T-cell (primary cell): ENCODE measurements at places on chromosomes 3 and 15.

DNA sequence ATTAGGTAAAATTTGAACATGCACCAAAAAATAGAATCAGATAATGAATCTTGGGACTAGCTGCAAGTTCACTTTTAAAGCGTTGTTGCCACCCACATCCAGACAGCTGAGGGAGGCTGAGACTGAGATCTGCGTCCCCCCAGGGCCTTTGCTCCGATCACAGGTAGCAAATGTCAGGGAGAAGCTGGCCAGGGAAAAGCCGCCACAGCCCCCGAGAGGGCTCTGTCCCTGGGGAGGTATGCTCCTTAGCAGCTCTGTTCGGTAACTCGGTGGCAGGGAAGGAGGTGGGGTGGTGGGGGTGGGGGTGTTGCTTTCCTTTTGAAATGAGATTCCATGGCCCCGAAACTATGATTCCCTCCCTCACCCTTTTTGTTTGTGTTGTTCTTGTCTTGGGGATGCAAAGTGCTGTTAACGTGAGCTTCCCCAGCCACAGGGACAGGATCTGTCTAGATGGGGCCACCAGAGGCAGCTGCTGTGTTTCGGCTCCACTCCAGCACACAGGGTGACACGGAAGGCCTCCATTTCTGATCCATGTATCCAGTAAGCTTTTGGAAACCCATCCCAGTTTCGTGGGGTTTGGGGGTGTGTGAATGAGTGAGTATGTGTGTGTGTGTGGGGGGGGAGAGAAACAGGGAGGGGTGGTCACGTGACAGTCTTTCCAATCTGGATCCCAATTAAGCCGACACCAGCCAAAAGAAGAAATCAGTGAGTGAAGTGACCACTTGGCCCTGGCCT, 1.1 kb upstream of the MINAR1 start:
- H3K27ac ChIP-seq: no peak overlapping the region
- H3K4me1 ChIP-seq: no peaks in the 10 kb centered on the region
- H3K27me3 ChIP-seq: peaks cover 27% of the 10 kb centered on the region
- H3K36me3 ChIP-seq: no peaks in the 10 kb centered on the region

DNA sequence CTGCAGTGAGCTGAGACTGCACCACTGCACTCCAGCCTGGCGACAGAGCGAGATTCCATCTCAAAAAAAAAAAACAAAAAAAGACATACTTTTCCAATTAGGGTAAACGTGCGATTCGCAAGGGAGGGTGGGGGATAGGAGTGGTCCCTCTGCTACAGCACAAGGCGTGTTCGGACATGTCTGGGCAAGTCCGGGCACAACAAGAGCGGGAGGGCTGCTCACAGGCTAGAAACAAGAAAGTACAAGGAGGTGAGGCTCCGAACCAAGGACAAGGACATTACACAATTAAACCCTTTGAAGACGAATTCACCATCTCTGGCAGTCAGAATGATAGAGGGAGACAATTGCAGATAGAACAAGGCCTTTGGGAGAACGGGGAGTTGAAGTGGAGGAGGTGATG, 32.2 kb upstream of the BCL2A1 start:
- DNase-seq: no peak
- H3K4me3 ChIP-seq: no peak overlapping the region
- no peaks in the 10 kb centered on the region for H3K27me3 ChIP-seq

DNA sequence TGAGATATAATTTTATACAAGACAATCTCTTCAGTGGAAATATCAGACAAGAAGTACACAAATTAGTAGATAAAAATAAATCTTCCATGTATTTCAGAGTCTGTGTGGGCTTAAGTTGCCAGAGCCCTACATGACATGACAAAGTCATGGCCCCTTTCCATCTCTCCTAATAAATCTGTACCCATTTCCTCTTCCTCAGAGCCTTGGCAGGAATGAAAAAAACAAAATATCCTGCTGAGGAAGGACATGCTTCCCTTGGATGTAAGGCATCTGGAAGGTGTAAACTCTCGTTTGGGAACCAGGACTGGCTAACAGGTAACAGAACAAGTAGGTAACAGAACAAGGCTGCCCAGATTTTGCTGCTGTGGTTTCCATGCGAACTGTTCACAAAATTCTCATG, 148.1 kb downstream of the SNRK start:
- H3K4me3 ChIP-seq: no peak overlapping the region
- H3K27me3 ChIP-seq: no peaks in the 10 kb centered on the region
- no peaks in the 10 kb centered on the region for H3K4me1 ChIP-seq
- no peak for DNase-seq
- H3K27ac ChIP-seq: no peak overlapping the region
- H3K36me3 ChIP-seq: no peaks in the 10 kb centered on the region

DNA sequence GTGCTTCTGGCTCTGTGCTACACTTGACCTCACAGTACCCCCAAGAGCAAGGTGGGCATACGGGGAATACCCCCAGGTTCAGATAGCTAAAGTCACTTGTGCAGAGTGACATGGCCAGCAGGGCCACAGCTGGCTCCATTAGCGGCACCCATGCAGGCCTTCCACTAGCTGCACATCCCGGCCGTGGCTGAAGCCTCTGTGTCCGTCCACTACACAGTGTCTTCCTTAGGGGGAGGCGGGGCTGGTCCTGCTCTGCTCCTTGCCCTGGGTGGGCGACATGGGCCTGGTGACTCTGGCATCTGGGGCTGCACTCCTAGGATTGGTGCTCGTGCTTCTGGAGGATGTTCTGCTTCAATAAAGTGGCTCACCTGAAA, 169.1 kb upstream of the IQSEC1 start:
- no peaks in the 10 kb centered on the region for H3K36me3 ChIP-seq
- H3K4me3 ChIP-seq: no peak overlapping the region

DNA sequence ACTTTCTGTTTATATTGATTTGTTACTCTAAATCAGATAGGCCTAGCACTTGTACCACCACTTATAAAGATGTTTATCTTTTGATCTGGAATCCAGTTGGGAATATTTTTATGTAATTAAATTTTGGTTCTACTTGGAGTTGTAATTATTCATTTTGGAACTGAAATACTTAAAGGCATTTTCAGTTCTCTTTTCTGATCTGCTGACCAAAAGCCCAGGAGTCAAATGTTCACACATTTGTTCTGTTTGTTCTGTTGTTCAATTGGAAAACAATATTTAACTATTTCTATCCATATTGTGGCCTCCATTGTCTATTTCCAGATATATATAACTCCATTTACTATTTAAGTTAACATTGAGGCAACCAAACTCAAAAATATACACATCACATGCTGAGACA, 912.4 kb upstream of the EPHA6 start:
- no peak for DNase-seq
- H3K27ac ChIP-seq: no peak overlapping the region
- H3K36me3 ChIP-seq: no peaks in the 10 kb centered on the region
- H3K4me1 ChIP-seq: no peaks in the 10 kb centered on the region
- no peak overlapping the region for H3K4me3 ChIP-seq

DNA sequence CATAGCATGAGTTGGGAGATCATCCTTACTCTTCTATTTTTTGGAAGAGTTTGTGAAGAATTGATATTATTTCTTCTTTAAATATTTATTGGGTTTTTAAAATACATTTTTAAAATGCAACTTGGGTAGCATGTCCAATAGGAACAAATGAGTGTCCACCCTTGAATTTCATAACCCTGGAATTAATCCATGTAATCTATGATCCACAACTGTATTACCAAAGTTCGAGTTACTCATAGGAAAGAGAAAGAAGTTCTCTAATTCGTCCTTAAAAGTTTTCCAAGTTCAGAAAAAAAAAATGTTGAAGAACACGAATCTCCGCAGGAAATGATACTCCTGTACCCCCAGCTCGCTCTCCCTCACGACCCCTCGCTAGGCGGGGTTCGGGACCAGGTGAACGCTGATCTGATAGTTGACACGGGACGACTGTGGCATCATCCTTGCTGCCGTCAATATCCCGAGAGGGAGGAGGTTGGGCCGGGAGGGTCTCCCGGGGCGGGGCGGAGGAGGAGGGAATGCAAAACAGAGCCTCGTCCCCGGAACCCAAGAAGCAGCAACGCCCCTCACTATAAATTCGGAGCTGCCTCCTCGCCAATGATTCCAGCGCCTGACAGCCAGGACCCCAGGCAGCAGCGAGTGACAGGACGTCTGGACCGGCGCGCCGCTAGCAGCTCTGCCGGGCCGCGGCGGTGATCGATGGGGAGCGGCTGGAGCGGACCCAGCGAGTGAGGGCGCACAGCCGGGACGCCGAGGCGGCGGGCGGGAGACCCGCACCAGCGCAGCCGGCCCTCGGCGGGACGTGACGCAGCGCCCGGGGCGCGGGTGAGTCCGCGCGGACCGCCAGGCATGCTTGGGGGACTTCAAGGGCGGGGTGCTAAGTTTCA, at the start of gene AGTR1:
Gene AGTR1 (plus strand): TSS at position 598 of the 884 bp plus-strand sequence. CDS start 43,133 bp downstream, outside the sequence.
- H3K4me1 ChIP-seq: no peaks in the 10 kb centered on the region
- DNase-seq: no peak
- H3K36me3 ChIP-seq: no peaks in the 10 kb centered on the region
- no peak within 1 kb of the TSS for H3K27ac ChIP-seq

- H3K4me3 ChIP-seq: no peak overlapping the region
- H3K27ac ChIP-seq: no peak overlapping the region
- H3K4me1 ChIP-seq: no peaks in the 10 kb centered on the region
- H3K27me3 ChIP-seq: no peaks in the 10 kb centered on the region
Measured at GRCh38 chr3:104696470-104696869, 670.2 kb upstream of the ALCAM start.

- DNase-seq: no peak
- no peak overlapping the region for H3K27ac ChIP-seq
- H3K4me1 ChIP-seq: peaks cover 18% of the 10 kb centered on the region
- H3K4me3 ChIP-seq: no peak overlapping the region
- H3K36me3 ChIP-seq: no peaks in the 10 kb centered on the region
Measured at GRCh38 chr3:42658091-42658770, 4.7 kb downstream of the ZBTB47 start.

DNA sequence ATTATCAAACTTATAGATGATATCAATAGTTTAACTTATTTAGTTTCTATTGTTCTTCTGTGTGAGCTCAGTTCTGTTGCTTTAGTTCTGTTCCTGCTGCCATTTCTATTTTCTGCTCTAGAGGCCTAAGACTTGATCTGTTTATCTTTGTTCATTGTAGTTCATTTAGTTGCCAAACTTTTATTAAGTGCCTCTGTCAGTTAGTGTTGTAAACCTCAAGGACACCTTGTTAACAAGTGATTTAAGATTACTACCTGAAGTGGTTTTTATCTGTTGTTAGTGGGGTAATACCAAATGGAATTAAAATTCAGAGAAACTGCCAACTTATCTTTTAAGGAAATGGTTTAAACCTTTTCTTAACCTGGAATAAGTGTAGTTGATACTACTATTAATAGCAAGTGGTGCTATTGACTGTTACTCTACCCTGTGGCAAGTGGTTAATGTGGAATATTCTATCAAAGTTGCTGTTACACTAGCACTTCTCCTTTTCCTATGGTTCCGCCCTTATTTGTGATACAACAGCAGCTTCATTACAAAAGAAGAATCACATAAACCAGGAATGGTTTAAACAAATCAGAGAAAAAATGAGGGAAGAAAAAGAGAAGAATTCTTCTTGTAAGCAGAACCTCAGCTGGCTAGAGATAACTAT, 500.6 kb upstream of the GOLIM4 start:
- no peak overlapping the region for H3K4me3 ChIP-seq
- no peaks in the 10 kb centered on the region for H3K36me3 ChIP-seq
- H3K27ac ChIP-seq: no peak overlapping the region
- no peaks in the 10 kb centered on the region for H3K4me1 ChIP-seq

DNA sequence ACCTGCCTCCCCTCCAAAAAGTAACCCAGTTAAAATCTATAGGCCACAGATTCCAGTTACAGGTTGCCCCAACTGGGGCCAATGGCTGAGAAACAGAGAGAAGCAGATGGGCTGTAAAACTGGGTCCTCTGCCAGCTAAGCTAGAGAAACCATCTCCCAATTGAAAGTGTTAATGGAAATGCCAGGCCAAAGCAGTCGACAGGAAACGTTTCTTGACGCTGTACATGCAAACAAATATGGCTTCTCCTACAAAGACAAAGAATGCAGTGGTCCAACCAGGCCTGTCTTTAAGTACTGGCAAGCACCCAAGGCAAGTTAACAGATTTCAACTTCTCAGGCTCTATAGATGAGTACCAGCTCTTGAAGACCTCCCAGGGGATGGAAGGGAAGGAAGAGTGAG, 71.3 kb downstream of the MAGI1 start:
- no peak overlapping the region for H3K4me3 ChIP-seq
- no peaks in the 10 kb centered on the region for H3K27me3 ChIP-seq
- no peaks in the 10 kb centered on the region for H3K4me1 ChIP-seq
- no peak overlapping the region for H3K27ac ChIP-seq
- DNase-seq: no peak

- no peaks in the 10 kb centered on the region for H3K4me1 ChIP-seq
- H3K27me3 ChIP-seq: peaks cover 2% of the 10 kb centered on the region
- no peak overlapping the region for H3K4me3 ChIP-seq
- no peaks in the 10 kb centered on the region for H3K36me3 ChIP-seq
Measured at GRCh38 chr15:95559875-95560394, 770.6 kb upstream of the NR2F2 start.

DNA sequence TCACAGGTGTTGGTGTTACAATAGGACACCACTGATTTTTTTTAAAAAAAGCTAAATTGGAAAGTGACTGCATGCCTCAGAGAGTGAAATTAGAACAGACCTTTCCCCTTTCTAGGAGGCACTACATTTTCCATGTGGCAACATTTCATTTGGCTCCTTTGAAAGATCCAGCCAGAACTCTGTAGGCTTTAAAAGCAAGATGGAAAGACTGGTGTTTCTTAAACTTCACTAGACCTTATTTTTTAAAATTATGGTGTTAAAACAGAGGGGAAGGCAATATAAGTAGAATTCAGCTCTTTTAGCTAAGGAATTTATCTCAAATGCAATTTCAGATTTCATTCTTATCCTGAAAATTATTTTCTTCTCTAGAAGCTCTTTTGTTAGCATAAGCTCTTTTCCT, 317.6 kb upstream of the TGFBR2 start:
- no peak overlapping the region for H3K27ac ChIP-seq
- H3K4me3 ChIP-seq: no peak overlapping the region
- no peak for DNase-seq
